Smooth muscle cell of the brain vasculature (primary cell): ENCODE measurements at places on chromosomes 1 and 21.

DNA sequence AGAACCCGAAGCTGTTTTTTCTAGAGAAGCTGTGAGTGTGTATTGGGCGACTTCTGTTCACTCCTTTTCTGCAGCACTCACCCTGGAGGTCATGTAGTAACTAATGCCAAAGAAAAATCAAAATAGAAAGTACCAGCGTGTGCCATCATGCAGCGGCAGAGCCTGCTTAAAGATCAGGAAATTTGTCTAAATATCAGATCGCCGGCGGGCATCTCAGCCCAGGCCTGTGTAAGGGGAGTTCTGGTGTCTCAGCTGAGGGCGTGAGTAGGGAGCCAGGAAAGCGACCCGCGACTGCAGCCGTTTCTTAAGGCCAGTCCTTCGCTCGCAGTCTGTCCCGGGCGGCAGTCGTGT lies 768 bp downstream of the EDARADD start:
- no peak for DNase-seq

GRCh38 chr1:87457408-87457807 lies 128.7 kb downstream of the LMO4 start:
- DNase-seq = no peak

DNA sequence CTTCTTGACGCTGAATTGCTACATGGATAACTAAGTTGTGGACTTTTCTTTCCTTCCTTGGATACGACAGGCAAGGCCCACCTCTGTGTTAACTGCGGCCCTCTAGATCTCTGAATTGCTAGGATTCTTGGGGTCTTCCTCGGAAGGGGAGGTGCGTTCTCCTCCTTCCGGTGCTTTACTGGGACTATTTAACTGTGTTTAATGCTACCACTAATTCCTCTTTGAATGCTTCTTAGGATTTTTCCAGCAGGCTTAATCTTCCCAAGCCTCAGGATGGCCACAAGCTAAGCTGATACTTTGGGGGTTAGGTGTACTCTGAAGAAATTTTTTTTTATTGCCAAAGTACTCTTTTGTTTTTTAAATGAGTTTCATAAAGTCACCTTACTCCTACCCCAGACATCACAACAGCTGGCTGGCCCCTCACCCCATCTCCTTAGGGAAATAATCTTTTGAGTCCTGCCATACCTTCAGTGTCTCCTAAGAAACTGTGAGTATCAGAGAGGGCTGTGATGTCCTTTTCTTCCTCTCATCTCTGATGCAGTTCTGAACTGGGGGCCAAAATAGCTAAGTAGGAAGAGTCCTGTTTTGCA lies 21.4 kb downstream of the KIRREL1 start:
- no peak for DNase-seq

DNA sequence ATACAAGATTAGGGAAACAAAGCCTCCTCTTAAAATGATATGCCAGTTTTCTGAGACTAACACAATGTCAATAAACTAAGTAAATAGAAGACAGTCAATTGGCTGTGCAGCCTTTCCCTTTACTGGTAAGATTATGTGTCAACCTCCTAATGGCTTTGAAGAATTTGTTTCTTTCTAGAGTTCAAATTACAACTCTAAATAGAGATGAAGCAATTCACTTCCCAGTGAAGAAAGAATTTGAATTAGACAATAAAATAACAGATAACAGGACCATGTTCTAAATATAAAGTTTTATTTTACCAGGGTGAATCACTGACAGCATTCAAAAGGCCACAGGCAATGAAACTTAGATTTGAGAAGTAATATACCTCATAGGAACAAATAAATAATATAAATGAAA lies 680.3 kb downstream of the PLA2G4A start:
- DNase-seq = no peak

DNA sequence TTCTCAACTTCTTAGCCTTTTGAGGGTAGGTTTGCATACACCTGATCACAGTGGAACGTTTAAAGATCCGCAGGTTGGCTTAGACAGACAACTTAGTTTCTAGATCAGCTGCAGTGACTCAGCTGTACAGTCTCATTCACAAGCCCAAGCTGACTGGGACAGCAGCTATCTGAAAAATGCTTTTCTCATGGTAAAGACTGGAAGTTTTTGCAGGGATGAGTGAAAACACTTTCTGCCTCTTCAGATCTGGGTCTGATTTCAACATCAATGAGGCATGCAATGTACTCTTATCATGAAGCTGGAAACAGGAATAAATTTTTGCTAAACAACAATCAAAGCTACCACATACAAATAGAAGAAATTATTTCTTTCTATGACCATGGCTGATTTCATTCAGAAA lies 61.1 kb upstream of the PTBP2 start:
- DNase-seq = no peak

DNA sequence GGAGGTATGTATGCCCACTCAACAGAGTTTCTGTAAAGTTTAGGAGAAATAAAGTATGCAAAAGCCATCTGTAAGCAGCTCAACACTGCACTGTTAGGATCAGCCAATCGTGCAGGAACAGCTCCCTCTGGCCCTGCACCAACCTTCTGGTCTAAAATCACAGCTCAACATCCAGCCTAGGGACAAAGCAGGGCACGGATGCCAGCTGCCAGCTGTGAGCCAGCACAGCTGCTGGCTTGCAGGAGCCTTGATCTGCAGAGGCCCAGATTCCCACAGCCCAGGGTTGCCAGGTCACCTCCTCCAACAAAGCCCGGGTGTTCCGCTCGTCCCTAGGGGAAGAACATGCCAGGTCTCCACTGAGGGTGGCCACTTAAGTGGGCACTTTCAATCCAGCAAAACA lies 8.6 kb downstream of the ACOT7 start:
- DNase-seq = no peak

DNA sequence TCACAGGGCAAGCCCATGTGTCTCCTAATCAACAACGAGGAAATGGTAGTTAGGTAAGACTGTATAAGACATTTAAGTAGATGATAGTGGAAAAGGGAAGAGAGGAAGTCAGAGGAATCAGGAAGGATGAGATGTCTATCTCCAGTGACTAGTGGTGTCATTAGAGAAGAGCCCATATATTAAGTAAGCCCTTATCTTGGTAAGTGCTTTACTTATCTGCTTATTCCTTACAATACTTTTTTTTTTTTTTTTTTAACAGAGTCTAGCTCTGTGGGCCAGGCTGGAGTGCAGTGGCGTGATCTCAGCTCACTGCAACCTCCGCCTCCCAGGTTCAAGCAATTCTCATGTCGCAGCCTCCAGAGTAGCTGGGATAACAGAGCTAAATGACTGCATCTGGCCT lies 29.5 kb downstream of the RNF11 start:
- no peak for DNase-seq

DNA sequence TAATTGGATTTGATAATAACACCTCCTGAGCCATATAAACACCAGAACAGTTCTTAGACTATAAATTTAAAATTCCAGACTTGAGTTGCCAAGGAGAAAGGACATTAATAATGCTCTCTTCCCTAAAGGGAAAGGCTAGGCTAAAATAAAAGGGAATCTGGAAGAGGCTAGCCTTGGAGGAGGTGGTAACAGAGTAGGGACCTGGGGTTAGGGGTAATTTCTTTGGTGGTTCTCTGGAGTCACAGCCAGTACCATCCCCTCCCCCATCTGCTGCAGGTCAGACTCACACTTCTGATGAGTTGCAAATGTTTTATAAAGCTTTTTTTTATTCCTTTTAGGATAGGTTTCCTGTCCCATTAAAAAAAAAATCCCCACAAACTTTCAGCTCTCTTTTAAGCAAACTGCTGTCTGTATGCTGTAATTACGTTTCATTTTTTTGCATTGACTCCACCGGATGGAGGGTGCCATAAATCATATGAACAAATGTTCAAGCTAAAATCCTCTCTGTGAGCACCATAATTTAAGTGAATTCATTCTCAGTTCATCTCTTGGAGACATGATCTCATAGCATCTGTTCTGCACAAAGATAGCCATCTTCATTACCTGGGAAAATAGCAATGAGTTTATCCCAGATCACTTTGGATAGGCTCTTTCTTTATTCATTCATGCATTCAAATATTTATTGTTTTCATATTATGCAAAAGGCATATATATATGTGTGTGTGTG lies 379.6 kb downstream of the TTLL7 start:
- DNase-seq = no peak

- no peak for DNase-seq
Observed at GRCh38 chr21:37642493-37642892, 273.8 kb downstream of the KCNJ6 start.

- no peak for DNase-seq
Observed at GRCh38 chr1:23963617-23964234, 4.1 kb downstream of the PNRC2 start.
